ENCODE measurements at places on chromosomes 11 and 22.

- no peak for DNase-seq
Observed at GRCh38 chr11:57095896-57096295, 85.9 kb upstream of the LRRC55 start.

DNA sequence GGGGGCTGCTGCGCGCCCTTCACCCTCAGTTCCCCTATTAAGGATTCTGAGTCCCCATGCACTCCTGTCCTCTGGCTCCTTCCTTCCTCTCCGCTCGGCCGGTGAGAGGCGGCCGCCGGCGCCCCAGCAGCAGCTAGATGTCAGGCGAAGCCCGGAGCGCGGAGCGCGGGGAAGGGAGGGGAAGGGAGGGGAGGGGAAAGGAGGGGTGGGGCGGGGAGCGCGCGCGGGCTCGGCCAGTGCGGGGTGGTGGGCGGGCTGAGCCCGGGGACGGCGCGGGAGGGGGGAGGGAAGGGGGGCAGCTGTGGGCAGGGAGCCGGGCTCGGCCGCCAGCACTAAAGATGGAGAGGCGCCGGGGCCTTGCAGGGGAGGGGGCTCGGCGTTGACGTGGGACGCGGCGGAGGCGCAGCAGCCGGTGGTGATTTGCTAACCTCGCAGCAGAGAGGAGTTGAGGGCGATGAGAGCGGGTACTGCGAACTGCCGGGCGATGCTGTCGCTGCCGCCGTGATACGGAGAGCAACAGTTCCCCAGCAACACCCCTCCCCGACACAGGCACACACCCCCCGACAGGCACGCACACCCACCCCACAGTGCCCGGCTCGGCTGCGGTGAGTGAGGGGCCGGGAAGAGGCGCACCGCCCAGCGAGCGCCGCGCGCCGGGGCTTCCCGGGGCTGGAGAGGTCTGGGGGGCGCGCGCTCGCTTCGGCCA is at the start of gene ZBTB16:
Gene ZBTB16 (plus strand): TSS at position 434 of the 706 bp plus-strand sequence. CDS start 3,590 bp downstream, outside the sequence.
- DNase-seq = peak; percentile 54

GRCh38 chr11:101049813-101050212 is 79.8 kb downstream of the PGR start:
- no peak for DNase-seq

GRCh38 chr11:79092791-79093353 is 348.0 kb downstream of the TENM4 start:
- DNase-seq = no peak

GRCh38 chr11:70176940-70177689 is 26.0 kb upstream of the FADD start:
- DNase-seq = no peak

DNA sequence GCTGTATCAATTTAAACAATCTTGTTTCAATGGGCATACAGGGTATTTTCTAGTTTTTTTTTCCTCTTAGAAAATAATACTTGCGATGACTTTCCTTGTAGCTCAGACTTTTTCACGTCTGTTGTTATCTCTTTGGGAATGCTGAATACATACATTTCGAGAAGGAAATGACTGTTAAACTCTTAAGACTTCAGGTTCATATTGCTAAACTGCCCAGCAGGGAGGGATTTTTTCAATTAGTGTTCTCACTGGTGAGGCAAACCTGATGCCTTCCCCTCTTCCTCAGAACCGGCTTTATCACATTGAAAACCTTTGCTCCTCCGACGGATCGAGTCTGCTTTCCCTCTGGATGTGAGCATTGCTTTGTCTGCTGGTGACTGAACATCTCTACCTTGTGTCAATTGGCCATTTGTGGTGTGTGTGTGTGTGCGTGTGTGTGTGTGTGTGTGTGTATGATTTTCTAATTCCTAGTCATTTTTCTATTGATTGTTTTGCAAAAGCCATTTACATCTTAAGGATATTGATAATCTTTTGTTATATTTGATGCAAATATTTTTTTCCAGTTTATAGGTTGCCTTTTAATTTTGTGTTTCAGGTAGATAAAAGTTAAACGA is 6.6 kb downstream of the NEAT1 start:
- no peak for DNase-seq

GRCh38 chr11:6248248-6248647 is 9.4 kb downstream of the CNGA4 start:
- DNase-seq = no peak

- DNase-seq = no peak
Observed at GRCh38 chr22:45163099-45163450, 650 bp upstream of the NUP50 start.

- no peak for DNase-seq
Observed at GRCh38 chr22:47375621-47376321, 613.3 kb downstream of the TBC1D22A start.

- DNase-seq = no peak
Observed at GRCh38 chr22:29539105-29539504, 14.5 kb downstream of the THOC5 start.

DNA sequence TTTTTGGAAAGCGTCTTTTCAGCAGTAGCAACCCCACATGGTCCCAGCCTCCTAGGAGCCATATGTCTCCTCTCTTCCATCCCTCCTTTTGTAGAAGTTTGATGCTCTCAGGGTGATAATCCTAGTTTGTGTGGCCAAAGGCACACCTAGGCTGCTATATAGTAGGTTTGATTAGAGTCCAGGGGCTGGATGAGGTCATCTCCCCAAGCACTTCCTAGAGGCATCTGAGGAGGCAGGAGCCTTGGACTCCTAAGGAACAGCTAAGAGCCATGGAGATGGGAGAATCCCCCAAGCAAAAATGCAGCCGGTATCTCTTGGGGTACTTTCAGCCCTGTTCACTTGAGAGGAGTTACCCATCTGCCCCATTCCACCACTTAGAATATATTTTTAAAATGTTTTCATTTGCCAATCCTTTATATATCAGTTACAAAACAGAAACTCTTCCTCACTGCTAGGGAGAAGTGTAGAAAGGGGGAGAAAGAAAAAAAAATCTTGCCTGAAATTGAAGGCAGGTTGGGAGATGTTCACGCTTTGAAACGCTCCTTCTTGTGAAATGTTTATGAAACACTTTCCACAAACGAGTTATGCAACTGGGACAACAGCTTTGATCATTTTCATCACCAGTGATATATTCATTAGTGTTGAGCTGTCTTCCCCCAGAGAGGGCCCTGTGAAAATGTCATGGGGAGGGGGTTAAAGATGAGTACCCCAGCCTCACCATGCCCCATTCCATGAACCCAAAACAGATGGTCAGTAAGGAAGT is 31.9 kb upstream of the TLCD5 start:
- DNase-seq = no peak

DNA sequence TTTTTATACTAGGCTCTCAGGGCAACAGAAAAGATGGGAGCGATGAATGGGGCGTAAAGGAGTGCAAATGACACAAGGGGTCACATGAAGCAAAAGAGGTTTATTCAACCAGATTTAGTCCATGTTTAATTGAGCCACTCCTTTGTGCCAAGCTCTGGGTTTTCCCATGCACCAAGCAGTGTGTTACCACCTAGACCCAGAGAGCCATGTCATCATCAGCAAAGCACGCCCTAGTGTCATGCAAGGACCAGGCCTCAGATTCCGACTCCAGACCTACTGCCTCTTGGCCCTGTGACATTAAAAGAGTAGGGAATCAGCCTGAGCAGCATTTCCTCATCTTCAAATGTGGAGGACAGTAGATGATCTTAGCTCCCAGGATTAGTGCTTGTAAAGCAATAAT is 1.1 kb upstream of the IGLL5 start:
- DNase-seq = no peak

GRCh38 chr11:87150936-87151335 is 113.2 kb downstream of the TMEM135 start:
- no peak for DNase-seq

DNA sequence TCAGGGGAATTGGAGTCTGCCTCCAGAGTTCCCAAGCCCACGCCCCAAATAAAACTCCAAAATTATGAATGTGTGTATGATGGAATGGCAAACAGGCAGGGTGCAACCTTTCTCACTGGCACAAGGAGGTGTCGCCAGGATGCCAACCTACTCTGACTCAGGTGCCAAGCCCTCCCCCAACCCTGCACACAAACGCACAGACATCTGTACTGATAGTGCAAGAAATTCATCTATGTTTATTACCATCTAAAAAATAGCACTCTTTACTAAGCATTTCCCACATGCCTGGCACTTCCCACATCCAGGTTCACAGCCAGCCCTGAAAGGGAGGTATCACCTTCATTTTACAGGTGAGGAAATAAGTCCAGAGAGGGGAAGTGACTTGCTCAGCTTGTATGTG is 1.2 kb downstream of the PLA2G3 start:
- DNase-seq = no peak

GRCh38 chr22:42754658-42755057 is 34.0 kb upstream of the A4GALT start:
- no peak for DNase-seq

DNA sequence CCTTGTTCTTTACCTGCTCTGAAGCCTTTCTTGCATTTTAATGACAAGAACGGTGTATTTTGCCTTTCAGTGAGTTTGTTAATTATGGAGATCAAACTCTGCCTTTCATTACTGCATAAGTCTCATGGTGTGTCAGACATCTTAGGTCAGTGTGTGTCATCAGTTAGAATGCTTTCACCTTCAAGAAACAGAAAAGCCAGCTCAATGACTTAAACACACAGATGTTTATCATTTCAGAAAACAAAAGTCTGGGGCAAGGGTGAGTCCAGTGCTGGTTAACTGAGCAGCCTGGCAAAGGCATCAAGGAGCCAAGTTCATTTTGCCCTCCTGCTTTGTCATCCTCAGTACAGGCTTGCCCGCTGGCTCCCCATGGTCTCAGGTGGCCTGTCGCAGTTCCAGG is 54.5 kb downstream of the PACS1 start:
- DNase-seq = no peak

DNA sequence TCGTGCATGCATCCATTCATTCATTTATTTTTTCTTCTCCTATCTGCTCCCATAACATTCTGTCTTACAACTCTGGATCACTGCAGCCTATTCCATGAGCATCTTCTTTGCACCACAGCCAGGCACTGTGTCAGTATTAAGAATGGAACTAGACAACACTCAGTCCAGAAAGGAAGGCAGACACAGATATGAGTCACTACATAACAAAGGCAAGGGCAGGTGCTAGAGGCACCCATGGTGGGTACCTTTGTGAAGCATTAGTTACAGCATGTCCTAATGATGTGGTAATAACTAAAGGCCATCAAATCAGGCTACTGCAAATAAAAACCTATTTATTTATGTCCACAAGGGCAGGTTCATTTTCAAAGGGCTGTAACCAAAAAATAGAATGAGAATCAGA is 28.1 kb downstream of the TENM4 start:
- peak; percentile 73 for DNase-seq

GRCh38 chr11:125062218-125062930 is 731 bp upstream of the SLC37A2 start:
- no peak for DNase-seq

- DNase-seq = no peak
Observed at GRCh38 chr11:61948505-61948904, 1.6 kb upstream of the BEST1 start.

GRCh38 chr11:78212586-78213371 is 24.1 kb downstream of the USP35 start:
- DNase-seq = no peak

DNA sequence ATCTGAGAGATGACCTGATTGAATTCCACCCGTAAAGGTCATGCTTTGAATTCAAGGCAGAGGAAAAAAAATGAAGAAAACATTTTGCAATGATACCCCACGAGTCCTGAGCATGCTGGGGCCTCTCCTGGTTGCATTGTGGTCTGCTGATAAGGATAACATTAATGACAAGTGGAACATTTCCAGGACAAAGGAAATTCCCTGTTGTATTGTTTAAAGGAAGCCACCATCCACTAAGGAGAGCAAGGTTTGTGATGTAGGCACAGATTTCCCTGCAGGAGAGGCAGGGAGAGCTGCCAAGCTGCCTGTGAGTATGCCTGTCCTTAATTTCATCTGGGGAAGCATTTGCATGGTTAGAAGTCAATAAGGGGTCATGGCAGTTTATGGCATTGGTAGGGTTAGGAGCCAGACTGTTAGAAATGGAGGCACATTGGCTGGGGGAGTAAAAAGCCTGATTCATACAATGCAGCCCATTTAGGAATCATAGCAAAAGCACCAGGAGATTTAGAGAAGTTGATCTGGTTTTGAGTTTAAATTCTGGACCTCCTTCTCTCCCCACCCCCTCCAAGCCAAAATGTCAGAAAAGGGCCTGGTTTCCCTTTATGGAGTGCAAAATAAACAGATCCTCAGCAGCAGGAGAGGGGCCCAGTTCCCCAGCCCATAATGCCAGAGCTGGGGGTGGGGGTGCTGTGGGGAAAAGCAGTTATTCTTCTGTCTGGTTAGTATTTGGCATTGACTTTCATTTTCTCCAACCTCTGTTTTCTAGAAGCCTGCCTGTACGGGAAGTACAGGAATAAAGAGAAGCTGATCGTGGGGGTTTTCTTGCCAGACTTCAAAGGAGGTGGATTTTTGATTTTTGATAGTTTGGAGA is 22.1 kb downstream of the FLI1 start:
- DNase-seq = no peak

DNA sequence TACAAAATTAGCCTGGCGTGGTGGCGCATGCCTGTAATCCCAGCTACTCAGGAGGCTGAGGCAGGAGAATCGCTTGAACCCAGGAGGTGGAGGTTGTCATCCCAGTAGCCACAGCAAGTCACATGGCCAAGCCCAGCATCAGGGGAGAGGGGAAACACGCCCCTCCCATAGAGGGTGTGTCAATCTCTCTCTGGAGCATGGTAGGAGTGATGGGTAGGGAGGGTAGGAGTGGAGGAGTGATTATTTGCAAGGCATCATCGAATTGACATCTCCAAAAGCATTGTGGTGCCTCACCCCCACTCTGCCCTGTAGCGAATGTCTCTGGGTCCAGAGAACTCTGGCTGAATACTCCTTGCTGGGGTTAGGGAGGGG is 6.1 kb upstream of the SSTR3 start:
- no peak for DNase-seq

- no peak for DNase-seq
Observed at GRCh38 chr11:44149651-44150050, 54.2 kb downstream of the EXT2 start.

DNA sequence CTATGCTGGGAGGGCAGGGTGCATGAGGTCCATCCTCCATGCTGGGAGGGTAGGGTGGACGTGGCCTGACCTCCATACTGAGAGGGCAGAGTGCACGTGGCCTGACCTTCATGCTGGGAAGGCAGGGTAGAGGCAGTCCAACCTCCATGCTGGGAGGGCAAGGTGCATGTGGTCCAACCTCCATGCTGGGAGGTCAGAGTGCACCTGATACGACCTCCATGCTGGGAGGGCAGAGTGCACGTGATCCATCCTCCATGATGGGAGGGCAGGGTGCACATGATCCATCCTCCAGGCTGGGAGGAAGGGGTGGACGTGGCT is 622.2 kb downstream of the BRD1 start:
- no peak for DNase-seq

GRCh38 chr22:26904483-26904882 is 247.1 kb downstream of the MIAT start:
- no peak for DNase-seq

DNA sequence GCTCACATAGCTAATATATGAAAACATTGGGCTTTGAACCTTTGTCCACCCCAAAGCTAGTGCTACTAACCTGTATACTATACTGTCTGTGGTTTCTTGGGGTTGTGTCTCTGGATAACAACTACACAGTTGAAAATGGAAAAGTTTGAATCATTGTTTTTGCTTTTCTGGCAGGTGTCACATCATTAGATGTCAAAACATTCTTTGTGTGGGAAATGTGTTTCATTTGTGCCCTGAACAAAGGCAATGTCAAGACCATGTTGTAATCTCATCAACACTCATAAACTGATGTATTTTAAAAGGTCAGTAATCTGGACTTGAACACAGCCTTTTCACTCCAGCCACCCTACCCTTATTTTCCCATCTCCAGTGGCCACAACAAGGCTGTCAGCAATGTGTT is 16.5 kb downstream of the SYT13 start:
- DNase-seq = no peak

GRCh38 chr11:120079750-120080610 is 57.9 kb downstream of the TRIM29 start:
- no peak for DNase-seq
